GM12864 (cell line): ENCODE measurements at places on chromosomes 3 and 15.

DNA sequence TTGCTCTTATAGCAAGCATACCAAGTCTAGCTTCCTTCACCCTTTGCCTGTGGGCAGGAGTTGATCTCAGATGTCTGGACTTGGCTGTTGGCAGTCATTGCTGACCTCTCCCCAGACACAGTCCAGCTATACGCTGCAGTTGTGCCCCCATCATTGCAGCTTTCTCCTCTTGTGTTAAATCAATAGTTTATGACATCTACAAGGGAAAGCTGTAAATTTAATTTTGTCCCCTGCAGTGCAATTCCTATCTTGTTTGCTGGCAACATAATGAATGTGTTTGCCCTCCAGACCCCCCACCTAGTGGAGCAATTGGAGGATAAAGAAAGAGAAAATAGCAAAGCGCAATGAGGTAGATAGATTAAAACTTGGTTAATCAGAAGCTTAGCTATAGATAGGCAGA, 280.2 kb downstream of the LSAMP start:
- DNase-seq: no peak

- no peak for DNase-seq
Observed at GRCh38 chr3:159787178-159787574, 201.5 kb upstream of the IL12A start.

DNA sequence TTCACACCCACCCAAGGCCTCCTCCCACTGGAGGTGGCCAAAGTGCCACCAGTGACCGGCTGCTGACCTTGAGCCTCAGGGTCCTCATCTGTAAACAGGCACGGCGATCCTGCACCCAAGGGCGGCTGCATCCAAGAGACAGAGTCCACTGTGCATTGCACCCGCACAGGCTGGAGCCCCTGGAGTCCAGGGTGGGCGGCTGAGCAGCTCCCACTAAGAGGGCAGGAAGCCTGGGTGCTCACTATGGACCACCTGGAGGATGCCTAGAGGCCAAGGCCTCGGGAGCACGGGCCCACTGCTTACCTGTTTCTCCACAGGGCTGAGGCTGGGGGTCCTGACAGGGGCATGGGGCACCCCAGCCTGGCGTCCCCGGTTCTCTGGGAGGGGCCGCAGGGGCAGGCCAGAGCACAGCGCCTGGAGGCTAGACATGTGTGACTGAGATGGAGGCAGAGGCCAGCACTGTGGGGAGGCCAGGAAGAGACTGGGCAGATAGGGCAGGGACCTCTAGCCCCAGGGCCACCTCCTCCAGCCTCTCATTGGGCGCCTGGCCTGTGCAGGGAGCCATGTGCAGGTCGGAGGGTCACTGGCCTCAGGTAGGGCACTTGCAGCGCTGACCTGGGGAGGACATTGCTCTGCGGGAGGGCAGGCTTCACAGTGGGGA, at the start of gene UROC1:
TSS of gene UROC1 (minus strand) at position 483 of the 661 bp plus-strand sequence. CDS start at position 429, 54 bp downstream.
- no peak for DNase-seq

- no peak for DNase-seq
Observed at GRCh38 chr15:37002041-37002672, 98.2 kb downstream of the MEIS2 start.

DNA sequence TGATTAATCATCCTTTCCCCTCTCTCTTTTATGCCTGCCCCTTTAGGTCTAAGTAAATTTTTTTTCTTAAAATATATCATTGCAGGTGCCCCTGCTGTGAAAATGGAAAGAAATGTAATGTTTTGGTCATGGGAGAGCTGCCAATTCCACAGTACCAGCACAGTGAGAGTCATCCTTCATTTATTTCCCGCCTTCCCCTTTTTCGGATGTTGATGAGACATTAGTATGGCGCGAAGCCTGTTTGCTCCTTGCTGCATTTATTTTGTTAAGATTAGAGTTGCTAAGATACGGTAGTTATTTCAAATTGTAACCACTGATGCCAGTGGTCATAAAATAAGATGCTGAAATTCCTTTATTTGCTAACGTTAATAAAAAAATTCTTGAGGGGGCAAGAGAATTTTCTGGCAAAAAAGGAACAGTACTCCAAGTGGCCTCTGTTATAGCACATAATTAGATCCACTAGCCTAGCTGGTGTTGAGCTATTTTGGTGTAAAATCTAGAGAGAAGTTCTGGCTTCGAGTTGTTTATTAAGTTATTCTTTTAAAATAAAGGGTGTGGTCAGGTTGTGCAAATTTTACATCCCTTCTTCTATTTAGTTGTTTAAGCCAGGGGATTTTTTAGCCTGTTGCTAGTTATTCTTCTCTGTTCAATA, 62.8 kb downstream of the MDFIC2 start:
- DNase-seq: no peak

DNA sequence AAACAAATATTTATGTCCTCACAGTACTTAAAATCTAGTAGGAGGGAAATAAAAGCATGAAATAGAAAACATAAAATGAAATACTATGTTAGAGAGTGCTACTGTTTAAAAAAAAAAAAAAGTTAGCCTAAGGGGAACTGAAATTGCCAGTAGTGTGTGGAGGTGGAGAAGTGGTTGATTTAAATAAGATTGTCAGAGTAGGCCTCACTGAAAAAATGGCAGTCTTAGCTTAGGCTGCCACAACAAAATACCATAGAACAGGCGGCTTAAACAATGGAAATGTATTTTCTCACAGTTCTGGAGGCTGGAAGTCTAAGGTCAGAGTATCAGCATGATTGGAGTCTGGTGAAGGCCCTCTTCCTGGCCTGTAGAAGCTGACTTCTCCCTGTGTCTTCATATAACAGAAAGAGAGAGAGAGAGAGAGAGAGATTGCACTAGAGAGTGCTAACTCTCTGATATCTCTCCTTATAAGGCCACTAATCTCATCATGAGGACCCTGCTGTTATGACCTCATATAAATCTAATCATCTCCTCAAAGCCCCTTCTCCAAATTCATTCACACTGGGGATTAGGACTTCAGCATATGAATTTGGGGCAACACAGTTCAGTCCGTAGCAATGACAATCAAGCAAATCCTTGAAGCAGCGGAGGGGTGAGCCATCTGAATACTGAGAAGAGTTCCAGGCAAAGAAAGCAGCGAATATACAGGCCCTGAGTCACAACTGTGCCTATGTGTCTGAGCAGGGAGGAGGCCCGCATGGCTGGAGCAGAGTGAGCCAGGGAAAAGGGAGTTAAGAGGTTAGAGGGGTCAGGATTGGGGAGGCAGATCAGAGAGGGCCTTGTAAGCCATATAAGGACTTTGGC, 23.6 kb upstream of the LRRC34 start:
- DNase-seq: peak; percentile 53

DNA sequence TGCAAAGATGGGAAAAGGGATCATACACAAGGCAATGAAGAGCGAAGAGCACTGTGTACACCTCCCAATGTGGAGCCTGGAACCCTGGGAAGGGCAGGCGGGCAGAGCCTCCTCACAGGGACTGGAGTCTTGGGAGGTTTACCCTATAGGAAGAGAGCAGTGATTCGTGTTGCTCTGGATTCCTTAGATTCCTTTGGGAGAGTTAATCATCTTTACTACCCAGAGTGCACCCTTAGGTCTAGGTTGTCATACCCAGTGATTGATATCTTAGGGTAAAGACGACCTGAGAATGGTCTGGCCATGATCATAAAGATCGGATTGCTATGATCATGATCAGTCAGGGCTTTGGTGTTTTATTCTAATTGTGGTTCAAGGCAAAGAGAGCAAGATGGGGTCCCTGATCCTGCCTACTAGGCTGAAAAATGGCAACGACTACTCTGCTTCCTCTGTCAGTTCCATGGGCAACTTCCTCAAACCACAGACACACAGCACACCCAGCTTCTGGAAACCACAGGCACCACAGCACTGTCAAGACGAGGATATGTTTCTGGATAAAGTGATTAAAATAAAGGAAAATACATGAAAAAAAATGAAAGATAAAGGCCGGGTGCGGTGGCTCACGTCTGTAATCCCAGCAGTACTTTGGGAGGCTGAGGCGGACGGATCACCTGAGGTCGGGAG, 20.4 kb upstream of the MAP6D1 start:
- no peak for DNase-seq

GRCh38 chr3:35744419-35744818, 105.1 kb downstream of the ARPP21 start:
- DNase-seq: no peak

- no peak for DNase-seq
Observed at GRCh38 chr15:87604857-87605446, 651.6 kb downstream of the NTRK3 start.

GRCh38 chr15:35557544-35557943, 11.6 kb upstream of the DPH6 start:
- no peak for DNase-seq

DNA sequence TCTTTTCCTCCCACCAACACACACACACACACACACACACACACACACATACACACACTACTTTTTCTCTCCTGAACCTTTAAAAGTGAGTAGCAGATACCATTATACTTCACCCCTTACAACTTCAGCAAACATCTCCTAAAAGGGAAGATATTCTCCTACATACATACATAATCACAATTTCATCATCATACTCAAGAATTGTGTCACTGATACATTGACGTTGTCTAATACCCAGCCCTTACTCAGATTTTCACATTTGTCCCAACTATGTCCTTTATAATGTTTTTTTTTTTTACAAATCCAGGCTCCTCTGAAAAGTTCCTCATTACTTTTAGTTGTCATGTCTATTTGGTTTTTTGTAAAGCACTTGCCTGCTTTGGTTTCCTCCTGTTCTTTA, 18.5 kb downstream of the ABHD6 start:
- DNase-seq: no peak

- no peak for DNase-seq
Observed at GRCh38 chr3:108378153-108378951, 82.0 kb downstream of the HHLA2 start.

DNA sequence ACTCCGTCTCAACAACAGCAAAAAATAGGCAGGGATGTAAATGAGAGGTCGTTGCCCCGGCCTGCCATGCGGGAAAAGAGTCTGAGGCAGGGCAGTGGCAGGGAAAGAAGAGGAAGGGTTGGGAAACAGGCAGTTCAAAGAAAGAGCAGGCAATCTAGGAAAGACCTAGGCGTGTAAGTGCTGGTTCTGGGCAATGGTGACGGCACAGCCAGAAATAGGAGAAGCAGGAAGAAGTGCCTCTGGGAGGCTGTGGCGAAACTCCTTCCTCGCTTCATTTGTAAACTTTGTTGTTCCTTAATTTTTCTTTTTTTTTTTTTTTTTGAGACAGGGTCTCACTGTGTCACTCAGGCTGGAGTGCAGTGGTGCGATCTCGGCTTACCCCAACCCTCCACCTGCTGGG, 4.3 kb downstream of the SLC51A start:
- no peak for DNase-seq

DNA sequence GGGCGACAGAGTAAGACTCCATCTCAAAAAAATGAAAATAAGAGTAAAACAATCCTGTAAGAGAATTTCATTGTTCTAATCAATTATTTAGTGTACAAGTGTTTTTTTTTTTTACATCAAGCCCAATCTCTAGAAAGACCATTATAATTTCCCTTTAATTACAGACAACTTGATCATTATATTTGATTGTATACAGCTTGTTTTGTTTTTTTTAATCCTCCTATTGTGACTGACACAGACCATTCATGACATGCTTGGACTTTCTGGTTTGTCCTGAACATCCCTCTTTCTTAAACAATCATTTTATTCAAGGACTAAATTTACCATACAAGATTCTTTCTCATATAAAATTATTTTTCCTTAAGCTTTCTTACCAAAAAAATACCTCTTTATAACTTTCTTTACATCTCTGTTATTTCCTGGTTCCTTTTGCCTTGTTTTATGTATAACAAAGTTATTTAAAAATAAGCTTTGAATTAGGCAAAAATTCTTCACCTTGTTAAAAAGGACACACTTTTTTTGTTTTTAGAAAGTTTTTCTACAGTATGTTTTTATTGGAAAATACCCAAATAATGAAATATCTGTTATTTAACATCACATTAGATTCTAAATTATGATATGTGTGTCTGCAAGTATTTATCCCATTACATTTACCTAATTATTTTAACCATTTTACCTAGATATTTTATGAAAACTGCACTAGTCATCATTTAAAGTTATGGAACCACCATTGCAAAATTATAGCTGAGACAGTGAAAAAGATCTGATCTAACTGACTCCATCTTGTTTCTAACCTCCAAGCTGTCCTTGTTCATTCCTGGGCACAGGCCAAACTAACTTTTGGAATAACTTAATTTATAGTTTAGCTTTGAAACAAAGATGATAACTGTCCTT, 26.1 kb upstream of the GFM1 start:
- no peak for DNase-seq

GRCh38 chr3:174581558-174581957, 277.6 kb upstream of the NAALADL2 start:
- no peak for DNase-seq

DNA sequence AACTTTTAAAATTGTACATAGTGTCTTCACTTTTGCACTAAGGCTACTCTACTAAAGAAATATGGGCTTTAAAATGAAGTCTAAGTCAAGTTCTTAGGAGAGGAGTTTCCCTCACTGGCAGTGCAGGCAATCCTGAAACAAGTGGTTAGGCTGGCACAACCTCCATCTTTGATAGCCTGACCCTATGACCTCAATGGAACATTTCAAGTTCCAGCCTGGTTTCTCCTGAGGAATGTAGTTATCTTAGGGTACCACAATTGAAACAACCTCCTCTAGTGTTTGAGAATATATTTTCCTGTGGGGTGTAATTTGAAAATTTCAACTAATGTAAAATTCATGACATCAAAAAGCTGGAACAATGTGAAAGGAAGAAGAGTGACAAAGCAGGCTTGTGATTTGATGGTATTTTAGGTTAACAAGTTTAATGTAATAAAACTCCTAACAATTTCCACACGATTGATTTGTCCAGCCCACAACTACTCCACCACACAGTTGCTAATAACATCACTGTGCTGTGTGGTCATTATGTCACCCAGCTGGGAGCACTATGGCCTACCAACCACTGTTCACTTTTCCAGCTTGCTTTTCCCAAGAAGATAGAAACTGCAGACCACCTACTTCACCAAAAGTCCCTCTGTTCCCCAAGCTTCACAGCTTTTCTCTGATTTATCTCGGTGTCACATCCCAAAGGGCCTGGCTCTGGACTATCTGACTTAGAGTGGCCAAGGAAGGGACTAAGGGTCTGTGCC, 1.8 kb downstream of the WWTR1 start:
- DNase-seq: no peak

DNA sequence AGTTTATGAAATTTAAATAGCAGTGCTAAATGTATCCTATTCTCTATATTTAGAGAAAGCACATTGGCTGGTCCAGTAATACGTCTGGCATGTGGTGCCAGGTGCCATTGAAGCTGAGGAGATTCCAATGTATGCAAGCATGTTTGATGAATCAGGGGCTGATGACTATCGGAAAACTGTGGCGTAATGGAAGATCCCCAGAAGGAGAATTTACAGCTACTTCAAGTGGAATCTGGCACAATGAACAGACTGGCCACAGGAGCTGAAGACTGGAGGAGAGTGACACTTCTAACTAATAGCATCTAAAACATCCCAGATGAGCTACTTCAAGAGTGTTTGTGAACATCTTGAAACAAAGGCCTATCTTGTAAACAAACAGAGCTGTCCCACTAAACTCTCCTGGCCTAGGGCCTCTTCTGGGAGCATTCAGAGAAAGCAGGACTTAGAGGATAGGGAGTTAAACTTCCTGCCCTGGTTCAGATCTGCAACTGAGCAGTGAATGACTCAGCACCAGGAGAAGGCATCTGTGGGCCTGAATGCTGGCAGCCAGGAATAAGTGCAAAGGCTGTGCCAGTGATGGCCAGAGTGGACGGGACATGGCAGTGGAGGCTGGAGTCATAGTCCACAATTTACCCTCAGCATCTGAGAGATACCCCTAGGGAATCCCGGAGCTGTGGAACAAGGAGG, 15.2 kb upstream of the ACTC1 start:
- no peak for DNase-seq

- no peak for DNase-seq
Observed at GRCh38 chr3:62604298-62604697, 230.9 kb upstream of the FEZF2 start.

- no peak for DNase-seq
Observed at GRCh38 chr15:23578521-23579150, 13.2 kb downstream of the MKRN3 start.
